ENCODE measurements at places on chromosomes 7 and 10.

- DNase-seq, result no peak
- H3K4me3 ChIP-seq, result no peak overlapping the region
- peaks cover 13% of the 10 kb centered on the region for H3K36me3 ChIP-seq
Measured at GRCh38 chr10:480928-481552, 208.4 kb downstream of the DIP2C start.

GRCh38 chr10:105514106-105514505 is 873.0 kb downstream of the SORCS3 start:
- no peak overlapping the region for H3K27ac ChIP-seq
- H3K4me1 ChIP-seq, result no peaks in the 10 kb centered on the region
- DNase-seq, result no peak

DNA sequence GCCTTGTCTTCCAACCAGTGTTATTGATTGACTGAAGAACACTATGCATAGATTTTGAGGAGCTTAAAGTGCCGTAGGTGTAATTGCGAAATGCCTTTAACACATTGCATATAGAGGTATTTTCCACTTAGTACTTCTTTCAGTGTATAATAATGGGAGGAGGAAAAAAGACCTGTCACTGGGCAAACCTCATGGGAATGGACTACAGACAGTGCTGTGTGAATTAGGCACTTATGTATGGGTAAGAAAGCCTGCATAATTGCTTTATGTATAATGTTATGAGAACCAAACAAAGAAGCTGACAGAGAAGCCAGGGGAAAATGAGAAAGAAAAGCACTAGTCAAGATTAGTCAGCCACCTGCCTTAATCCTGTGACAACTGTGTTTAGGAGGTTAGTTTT is 12.4 kb upstream of the SCRN1 start:
- H3K27me3 ChIP-seq, result peaks cover 13% of the 10 kb centered on the region
- no peak overlapping the region for H3K4me3 ChIP-seq
- no peak for DNase-seq
- no peak overlapping the region for H3K27ac ChIP-seq
- H3K36me3 ChIP-seq, result no peaks in the 10 kb centered on the region
- no peaks in the 10 kb centered on the region for H3K4me1 ChIP-seq

DNA sequence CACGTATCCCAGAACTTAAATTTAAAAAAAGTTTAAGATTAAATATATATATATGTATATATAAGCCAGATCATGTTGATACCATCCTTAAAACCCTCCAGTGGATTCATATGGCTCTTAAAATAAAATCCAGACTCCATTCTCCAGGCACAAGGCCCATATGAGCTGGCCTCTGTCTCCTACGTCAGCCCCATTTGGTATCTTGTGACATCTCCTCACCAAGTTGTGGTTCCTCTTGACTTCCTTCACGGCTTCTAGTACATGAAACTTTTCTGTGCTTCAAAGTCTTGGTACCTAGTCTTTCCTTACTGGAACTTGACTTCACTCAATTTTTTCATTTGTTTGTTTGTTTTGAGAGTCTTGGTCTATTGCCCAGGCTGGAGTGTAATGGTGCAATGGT is 61.3 kb downstream of the PRLHR start:
- no peak overlapping the region for H3K4me3 ChIP-seq
- no peaks in the 10 kb centered on the region for H3K36me3 ChIP-seq
- H3K4me1 ChIP-seq, result peaks cover 7% of the 10 kb centered on the region
- H3K27ac ChIP-seq, result no peak overlapping the region
- peaks cover 12% of the 10 kb centered on the region for H3K27me3 ChIP-seq

DNA sequence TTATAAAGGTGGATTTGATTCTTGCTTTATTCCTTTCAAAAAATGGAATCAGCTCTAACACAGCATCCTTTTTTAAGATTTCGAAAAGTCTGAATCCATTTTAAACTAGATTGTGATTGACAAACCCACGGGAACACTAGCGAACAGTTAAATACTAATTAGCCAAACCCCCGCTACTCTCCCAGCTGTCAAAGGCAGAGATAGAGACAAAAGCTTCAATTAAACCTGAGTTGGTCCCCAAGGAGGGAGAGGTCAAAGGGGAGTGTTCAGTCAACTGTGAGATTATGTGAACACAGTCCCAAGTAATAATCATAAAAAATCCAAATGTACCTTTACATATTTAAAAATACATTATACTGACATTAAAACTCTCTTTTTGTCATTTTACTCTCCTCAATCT is 65.7 kb upstream of the TBX20 start:
- DNase-seq, result no peak
- no peaks in the 10 kb centered on the region for H3K36me3 ChIP-seq
- H3K27me3 ChIP-seq, result peaks cover 2% of the 10 kb centered on the region
- no peaks in the 10 kb centered on the region for H3K4me1 ChIP-seq

DNA sequence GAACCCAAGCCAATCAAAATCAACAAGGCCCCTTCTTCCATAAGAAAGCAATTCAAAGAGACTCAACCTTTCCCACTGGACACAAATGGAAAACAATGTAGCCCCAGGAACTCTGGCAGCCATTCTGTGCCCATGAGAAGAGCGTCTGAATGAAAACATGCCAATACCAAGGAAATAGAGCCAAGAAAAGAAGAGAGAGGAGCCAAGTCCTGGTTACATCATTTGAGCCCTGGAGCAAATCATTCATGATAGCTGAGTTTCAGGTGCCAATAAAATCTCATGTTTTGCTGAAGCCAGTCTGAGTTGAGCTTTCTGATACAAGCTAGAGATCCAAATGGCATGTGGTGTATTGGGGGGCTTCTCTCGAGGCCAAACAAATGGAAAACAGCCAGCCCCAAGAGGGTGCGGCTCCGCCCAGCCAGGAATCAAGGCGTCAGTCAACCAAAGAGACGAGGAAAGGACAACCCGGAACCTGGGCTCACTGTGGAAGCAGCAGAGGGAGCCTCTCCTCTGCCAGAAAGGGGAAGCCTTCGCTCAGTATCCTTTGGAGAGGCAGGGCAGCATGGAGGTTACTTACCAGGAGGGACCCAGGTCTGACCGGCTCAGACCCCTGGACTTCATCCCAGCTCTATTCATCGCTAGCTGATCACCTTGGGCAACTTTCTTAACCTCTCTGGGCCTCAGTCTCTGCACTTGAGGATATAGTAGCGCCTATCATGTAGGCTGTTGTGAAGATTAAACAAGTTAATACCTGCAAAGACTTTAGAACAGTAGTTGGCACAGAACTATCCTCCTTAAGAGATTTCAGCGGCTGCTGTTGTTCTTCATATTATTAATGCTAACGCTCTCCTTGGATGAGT is 61.8 kb downstream of the OAT start:
- no peak overlapping the region for H3K27ac ChIP-seq
- no peak overlapping the region for H3K4me3 ChIP-seq

DNA sequence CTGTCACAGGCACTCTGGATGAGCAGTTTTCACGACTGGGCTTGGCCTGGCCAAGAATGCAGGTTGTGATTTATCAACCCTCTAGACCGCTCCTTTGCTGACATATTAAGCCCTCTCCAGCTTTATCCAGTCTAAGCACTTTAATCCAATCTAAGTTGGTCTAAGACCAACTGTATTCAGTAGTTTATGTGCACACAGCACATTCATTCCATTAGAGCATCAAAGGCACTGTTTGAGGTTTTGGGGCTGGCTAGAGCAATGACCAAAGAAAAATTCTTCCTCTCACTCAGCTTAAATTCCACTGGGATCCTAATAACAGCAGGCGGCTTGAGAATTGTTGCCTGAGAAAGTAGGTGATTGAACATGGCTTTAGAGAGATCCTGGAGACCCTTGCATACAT is 176.0 kb upstream of the INSYN2A start:
- H3K4me1 ChIP-seq, result no peaks in the 10 kb centered on the region
- DNase-seq, result no peak
- no peak overlapping the region for H3K4me3 ChIP-seq
- no peak overlapping the region for H3K27ac ChIP-seq
- H3K36me3 ChIP-seq, result no peaks in the 10 kb centered on the region

- H3K27ac ChIP-seq, result peak overlapping the region; percentile 45
- peaks cover 53% of the 10 kb centered on the region for H3K4me1 ChIP-seq
- peaks cover 43% of the 10 kb centered on the region for H3K36me3 ChIP-seq
- H3K27me3 ChIP-seq, result no peaks in the 10 kb centered on the region
- H3K4me3 ChIP-seq, result no peak overlapping the region
- no peak for DNase-seq
Measured at GRCh38 chr10:69362471-69362954, 54.2 kb downstream of the TACR2 start.

DNA sequence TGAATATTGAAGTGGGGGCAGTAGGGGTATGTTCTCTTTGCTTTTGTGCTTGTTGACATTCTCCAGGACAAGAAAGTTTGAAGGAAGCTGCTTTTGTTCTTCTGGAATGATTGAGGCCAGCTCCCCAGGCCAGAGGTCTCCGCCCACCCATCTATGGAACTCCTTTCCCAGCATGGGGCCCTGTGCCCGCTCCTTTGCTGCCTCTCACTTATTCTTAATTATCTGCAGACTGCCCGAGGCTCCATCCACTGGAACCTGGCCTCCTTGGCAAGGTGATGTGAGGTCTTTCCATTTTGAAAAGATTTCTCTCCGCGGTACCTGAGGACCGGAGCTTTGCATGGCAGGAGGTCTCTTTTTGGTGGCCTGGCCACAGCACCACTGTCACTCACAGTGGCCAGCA is 39.3 kb upstream of the MKI67 start:
- H3K36me3 ChIP-seq, result no peaks in the 10 kb centered on the region
- H3K4me3 ChIP-seq, result no peak overlapping the region
- DNase-seq, result no peak
- peaks cover 11% of the 10 kb centered on the region for H3K4me1 ChIP-seq
